ENCODE measurements at places on chromosomes 2 and 18.

DNA sequence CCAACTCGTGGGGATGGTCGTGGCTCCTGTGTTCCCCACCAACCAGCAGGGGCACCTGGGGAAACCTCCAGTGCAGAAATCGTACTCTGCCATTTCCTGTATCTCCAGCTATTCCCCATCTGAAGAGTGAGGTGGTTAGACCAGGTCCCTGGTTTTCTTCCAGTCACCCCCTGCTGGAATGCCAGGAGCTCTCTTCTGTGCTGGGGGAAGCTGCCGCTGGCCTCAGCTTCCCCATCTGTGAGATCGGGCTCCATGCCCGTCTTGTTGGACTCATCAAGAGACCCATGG lies 119.7 kb downstream of the INHBB start:
- no peak for DNase-seq

- no peak for DNase-seq
These were observed 4.7 kb upstream of the ZNF516 start for GRCh38 chr18:76499637-76500340.

- no peak for DNase-seq
These were observed 124.9 kb downstream of the CSRNP3 start for GRCh38 chr2:165594231-165594934.

DNA sequence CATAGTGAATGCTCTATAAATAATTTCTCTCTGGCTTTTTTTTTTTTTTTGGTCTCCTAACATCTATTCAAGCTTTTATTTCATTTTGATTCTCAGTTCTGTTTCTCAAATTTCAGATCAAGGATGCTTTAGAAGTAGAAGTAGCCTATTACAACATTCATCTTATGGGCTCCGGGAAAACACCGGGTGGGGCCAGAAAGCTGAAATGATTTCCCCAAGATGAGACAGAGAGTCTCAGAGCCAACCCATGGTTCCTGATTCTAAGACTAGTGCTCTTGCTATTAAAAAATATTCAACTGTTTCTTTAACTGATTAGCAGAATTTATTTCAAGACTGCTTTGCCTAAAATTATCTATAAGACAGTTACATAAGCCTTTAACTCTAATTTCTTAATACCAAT lies 147.2 kb upstream of the CCDC68 start:
- no peak for DNase-seq

DNA sequence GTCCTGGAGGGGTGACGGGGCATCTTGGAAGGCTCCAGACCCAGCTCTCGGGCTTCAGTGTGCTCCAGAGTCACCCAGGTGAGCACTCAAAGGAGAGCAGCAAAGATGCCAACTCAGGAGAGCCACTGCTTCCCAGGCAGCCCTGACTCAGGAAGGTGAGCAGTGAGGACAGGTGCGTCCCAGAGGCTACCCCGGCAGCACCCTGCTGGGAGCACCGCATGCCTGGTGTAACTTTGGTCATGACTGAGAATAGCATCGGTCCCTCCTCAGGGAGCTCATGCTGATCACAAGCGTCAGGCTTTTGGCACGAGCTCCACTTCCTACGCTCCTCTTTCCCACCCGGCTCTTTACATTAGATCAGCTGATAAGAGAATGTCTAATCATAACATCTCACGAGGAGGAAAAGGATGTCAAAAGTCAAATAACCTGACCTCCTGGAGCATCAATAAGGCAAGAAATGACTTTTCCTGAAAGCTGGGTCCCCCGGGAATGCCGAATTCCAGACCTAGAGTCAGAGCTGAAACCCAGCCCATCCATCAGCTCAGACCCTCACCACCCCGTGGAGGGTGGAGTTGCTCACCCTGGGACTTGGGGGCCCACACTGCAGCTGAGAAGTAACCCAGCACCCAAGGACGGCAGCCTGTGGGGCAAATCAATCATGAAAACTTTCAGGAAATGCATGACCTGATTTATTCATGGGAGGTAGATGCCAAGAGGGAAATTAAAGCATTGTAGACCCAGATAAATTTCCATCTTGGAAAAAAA lies 248.8 kb downstream of the ACKR3 start:
- DNase-seq, result no peak

DNA sequence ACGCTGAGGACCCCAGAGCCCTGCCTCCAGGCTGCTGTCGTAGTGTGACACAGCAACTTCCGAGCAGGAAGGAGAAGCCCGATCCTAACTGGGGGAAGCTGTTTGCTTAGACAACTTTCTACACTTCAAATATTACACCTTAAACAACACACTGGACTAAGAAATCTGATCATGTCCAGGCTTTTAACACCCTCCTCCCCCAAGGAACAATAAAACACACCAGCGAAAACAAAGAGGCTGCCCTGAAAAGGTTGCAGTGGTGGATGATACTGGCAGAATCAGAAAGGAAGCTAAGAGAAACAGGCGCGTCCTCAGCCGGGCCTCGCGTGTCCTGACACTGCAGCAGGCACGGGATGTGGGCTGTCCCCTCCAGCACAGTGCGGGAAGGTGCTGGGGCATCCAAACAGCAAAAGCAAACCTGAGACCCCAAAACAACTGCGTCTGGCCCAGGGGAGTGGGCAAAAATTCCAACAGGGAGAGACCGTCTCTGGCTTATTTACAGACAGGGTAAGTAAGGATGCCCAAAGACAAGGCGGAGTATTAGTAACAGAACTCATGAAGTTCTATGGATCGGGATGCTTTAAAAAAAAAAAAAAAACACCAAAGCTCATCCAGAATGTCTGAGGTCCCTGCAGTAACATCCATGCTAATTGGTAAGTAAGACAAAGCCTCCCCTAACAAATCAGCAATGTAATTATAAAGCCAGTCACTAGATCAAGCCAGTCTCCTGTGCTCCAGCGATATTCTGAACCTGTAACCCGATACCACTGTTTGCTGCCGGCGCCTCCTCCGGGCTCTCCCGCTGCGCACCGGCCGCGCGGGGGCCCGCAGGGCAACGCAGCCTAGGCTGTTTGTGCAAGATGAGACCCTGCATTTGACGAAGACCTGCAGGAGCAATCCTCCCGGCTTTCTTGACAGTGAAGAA lies 9.0 kb downstream of the SERTAD2 start:
- DNase-seq, result peak; percentile 95

DNA sequence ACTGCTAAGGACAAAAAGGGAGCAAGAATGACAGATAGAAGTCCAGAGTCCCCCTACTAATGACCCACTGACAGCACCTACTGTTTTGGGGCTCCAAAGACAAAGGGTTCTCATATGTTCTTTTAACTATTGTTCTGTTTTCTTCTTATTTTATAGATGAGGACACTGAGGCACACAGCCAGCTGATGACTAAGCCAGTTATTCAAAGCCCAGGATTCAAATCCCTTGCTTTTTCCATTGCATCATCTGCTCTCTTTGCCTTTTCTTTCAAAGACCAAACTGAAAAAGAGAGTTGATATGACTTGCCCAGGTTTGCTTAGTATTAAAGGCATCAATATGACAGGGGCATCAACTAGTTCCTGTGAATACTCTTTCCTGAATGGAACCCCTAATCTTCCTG lies 299.8 kb downstream of the LRATD1 start:
- no peak for DNase-seq

DNA sequence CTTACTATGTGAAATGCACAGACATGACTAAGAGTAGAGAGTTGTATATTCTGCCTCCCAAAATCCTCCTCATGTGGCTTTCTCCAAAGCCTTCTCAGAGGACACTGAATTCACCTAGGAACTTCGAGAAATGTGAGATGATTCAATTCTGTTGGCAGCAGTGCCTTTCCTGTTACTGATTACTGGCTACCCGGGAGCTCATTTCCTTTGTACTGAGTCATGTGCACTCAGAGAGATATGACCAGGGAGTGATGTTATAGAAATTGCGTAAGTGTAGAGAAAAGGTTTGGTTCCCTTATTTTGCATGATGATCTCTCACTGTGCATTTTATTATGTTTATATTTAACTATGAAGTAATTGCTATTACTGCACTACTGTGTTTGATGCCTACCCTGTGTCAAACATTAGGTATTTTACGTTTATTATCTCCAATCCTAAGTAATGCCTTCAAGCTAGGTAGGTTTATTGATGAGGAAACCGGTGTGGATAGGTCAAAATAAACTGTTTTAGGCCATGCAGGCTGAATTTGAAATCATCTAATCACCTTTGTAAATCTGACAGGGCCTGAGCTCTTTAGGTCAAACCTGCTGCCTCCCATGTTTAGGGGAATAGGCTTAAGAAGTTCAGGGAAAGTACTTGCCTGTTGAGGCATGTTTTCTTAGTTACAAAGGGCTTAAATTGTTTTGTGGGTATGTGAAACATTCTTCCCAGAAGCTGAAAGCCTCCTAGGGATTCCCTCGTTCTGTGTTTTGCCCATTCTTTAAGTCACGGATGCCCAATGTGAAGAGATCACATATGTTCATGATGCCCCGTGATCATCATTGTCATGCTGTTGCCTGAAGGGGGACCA lies 86.8 kb downstream of the FMNL2 start:
- peak; percentile 18 for DNase-seq

DNA sequence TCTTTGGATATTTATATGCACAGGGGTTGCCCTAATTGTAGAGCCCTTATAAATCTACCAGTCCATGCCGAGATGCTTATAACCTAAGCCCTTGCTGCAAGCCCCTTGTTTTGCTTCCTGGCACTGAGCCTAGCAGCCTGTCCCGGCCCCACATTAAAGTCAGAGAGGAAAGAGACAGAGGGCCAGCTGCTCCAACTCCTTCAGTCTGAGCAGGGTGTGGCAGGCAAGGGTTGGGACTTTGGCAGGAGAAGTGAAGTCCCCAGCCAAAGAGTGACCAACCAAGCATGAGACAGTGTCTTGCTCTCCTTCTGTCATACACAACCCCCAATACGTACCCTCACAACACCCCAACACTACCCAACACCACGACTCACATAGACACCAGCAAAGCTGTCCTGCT lies 54.7 kb upstream of the FZD7 start:
- DNase-seq, result no peak

GRCh38 chr2:235238537-235238936 lies 255.3 kb upstream of the AGAP1 start:
- no peak for DNase-seq

DNA sequence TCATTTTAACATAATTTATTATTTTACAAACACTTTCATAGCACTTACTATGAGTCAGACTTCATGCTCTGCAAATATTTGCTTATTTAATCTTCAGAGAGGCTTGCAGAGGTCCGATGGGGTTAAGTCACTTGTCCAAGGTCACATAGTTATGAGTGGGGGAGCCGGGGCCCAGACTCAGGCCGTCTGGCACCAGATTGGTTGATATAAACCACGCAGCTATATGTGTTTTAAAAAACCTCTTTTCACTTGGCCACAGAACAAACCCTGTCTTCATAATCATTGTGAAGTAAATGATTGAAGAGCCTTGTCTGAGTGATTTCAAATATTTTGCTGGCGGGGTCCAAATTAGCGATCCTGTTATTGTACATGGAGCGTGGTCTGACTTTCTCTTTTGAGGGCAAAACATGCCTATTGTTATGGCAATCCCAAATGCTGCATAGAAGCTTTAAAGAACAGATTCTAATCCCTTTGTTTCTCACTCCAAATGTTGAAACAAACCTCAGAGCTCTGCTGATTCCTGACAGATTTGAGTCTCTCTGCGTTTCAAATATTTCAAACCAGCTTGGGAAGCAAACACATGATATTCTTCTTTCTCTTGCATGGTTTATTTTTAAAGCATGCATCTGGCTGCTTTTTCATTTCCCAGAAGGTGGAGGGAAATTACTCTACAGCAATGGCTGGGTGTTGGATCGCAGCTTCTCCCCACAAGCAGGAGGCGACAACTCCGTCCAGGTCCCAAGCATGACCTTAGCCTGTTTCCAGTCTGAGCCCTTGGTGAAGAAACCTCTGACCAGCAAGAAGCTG lies 142.4 kb downstream of the DDX1 start:
- peak; percentile 53 for DNase-seq

DNA sequence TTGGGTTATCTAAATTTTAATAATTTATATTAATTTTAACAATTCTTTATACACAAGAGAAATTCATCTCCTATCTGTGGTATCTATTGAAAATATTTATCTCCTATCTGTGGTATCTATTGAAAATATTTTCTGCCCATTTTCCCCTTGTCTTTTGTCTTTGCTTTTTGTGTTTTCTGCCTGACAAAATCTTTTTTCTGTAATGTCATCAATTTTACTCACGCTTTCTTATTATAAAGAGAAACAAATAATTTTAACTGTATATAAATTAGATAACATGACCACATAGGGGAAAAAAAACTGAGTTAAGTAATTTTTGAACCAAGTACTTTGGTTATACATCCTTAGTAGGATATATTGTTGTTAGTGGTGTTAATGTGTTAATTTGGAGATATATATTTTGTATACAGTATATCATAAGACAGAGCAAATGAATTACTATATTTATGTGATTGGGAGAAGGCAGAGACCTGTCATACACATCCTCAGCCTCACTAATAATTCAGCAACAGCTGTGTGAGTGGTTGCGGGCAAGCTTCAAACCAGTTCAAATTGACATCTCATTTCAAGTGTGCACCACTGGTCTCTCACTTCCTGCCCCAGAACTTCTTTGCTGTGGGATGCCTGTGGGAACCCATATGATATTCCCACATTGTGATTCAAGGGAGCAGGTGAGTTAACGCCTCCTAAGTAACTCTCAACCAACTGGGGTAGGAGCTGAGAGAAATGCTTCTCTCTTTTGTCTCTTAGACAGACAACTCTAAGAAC lies 292.4 kb downstream of the SP3 start:
- DNase-seq, result no peak

DNA sequence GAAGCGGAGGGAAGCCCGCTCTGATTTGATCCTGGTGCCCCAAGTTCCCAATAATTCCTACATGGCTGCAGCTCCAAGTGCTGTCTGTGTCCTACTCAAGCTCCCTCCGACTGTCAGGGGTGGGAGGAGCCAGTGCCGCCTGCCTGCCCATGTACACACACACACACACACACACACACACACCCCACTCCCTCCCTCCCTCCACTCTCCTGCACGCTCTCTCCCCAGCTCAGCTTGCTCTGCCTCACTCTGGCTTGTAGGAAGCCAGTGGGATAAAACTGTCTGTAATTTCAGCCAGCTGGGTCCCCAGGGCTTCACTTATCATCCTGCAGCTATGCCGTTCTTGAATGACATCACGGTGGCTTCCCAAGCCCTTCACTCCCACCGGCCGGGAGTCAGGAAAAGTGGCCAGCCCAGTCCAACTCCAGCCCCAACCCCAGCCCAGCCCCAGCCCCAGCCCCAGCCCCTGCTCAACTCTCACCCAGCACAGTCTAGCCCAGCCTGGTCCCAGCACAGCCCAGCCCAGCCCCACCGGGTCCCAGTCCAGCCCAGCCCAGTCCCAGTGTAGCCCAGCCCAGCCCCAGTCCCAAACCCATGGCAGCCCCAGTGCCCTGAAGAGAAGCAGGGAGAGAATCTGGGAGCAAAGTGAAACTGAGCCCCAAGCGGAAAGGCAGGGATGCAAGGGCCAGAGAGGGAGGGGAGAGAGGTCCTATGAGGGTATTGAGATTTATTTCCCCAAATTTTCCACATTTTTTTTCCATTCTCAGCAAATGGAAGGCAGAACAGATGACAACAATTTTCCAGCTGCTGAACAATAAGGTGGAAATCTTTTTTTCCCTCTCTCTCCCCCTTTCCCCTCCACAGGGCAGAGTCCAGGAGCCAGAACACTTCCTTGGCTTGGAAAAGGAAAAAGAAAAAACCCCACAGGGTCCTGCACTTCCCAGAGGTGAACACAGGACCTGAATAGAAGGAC lies 144.0 kb downstream of the TNS1 start:
- peak; percentile 42 for DNase-seq

- no peak for DNase-seq
These were observed 167.3 kb upstream of the NOSTRIN start for GRCh38 chr2:168635065-168635577.

GRCh38 chr2:173766537-173767289 lies 198.5 kb downstream of the SP3 start:
- no peak for DNase-seq
